Placental pericyte (primary cell): ENCODE measurements at places on chromosomes 16 and 17. TPM values are rescaled to one million over a fixed set of nuclear protein-coding genes. Genes with fewer than 3 reads are reported as not detected.

PLD6 gene
- 3.4 and 4.8 TPM in 2 replicates for total RNA-seq

PPM1E gene
- under 0.01 and 0.22 TPM in 2 replicates for total RNA-seq

HAP1 gene
- total RNA-seq: 0.14 and 0.44 TPM in 2 replicates

VTN gene
- 0.43 and 149 TPM in 2 replicates for total RNA-seq

ITGA2B gene
- under 0.01 and 0.66 TPM in 2 replicates for total RNA-seq

G6PC1 gene
- not detected in 2 replicates for total RNA-seq

LGALS9B gene
- not detected in 2 replicates for total RNA-seq

TBC1D26 gene
- not detected in 2 replicates for total RNA-seq

DNAI2 gene
- not detected in 2 replicates for total RNA-seq

SPATA33 gene
- 2.4 and 5.6 TPM in 2 replicates for total RNA-seq

TMEM235 gene
- not detected in 2 replicates for total RNA-seq

TMEM114 gene
- not detected in 2 replicates for total RNA-seq

XYLT1 gene
- total RNA-seq: 13.1 and 64.1 TPM in 2 replicates
